CD4-positive, alpha-beta T cell treated with Interleukin-10 for 1 hour (primary cell): ENCODE measurements at places on chromosomes 1 and 21.

- DNase-seq = no peak
Measured at GRCh38 chr1:68160021-68160420, 72.3 kb downstream of the WLS start.

DNA sequence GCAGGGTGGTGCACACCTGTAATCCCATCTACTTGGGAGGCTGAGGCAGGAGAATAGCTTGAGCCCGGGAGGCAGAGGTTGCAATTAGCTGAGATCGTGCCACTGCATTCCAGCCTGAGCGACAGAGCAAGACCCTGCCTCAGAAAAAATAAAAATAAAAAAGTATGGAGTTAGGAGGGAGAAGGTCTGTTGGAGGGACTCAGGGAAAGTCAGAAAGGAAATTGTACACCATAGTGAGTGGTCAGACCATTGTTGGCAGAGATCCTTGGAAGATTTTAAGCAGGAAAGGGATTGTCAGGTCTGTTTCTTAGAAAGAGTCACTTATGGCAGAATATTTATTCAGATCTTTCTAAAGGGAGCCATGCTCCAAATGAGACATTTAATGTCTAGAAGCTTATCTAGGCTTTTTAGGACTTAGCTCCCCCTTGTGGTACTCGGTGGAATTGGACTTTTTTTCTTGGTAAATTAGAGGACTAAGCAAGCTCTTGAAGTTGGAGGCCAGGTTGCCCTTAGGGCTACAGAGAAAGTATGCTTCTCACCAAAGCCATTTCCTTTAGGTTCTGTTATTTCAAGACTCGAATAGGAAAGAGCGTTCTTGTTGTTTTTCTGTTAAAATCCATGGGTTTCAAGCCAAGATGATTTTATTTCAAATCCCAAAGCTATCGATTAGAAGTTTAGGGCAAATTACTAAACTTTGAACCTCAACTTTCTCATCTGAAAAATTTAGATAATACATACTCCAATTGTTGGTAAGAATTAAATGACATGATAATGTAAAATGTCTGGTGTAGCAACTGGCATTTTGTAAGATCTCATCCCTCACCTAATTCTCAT, 16.5 kb downstream of the MIA3 start:
- DNase-seq = peak; percentile 89

GRCh38 chr1:202112859-202113689, 9.6 kb upstream of the GPR37L1 start:
- DNase-seq = no peak

DNA sequence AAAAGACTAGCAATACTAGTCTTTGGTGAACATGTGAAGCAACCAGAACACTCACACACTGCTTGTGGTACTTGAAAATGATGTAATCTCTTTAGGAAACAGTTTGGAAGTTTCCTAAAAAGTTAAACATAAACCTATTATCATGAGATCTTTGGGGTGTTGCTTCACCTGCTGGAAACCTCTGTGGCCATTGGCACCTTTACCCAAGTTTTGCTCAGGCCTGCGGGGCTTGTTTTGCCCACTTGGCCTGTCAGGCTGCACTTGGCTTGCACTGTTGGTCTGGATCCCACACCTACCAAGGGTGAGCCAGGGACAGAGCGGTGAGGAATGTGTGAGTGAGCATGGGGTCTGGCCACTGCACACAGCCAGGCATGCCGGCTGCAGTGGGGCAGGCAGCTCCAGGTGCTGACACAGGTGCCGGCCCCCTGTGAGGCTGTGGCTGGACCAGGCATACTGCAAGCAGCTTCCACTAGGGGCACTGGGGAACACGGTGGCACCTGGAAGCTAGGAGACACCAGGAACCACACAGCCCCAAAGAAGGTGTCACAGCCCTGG, 14.4 kb upstream of the FNBP1L start:
- no peak for DNase-seq

DNA sequence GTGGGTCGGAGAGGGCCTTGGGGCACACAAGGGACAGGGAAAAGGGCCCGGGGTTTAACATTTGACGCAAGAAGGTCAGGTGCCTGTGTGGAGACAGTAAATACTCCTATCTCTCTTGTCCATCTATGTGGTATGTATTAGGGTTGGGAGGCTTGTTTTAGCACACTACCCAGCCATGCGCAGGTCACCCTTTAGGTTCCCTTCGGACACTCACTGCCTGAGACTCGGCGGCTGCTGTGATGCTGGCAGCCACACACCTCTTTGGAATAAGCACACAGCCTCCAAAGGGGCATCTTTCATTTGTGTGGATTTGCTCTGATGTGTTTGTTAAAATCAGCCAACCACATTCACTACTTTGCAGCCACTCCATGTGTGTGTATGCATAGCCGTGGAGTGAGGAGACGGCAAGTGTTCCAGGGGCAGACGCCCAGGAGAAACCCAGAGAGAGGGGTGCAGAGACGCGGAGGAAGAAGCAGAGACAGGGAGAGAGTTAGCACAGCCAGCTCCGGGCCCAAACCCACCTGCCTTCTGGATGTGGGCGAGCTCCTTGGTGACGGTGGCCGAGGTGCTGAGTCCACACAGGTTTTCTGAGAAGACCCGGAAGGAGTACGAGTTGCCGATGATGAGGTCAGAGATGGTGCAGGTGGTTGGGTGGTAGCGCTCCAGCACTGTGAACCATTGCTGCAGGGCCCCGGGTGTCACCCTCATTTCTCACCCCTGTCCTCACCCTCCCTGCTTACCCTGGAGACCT, 5.7 kb downstream of the MYBPH start:
- DNase-seq = no peak

GRCh38 chr1:21621051-21621450, 48.1 kb downstream of the RAP1GAP start:
- no peak for DNase-seq

DNA sequence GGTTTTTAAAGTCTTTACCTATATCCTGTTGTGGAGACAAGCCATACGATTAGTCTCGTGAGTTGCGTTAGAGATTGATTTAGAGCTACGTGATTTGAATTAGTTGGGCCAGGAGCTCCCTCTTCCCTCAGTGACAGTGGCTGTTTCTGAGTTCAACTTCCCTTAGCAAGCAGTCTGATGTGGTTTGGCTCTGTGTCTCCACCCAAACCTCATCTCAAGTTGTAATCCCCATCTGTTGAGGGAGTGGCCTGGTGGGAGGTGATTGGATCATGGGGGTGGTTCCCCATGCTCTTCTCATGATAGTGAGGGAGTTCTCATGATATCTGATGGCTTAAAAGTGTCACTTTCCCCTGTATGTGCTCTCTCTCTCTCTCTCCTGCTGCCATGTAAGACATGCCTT, 192.9 kb upstream of the PTGFR start:
- no peak for DNase-seq

DNA sequence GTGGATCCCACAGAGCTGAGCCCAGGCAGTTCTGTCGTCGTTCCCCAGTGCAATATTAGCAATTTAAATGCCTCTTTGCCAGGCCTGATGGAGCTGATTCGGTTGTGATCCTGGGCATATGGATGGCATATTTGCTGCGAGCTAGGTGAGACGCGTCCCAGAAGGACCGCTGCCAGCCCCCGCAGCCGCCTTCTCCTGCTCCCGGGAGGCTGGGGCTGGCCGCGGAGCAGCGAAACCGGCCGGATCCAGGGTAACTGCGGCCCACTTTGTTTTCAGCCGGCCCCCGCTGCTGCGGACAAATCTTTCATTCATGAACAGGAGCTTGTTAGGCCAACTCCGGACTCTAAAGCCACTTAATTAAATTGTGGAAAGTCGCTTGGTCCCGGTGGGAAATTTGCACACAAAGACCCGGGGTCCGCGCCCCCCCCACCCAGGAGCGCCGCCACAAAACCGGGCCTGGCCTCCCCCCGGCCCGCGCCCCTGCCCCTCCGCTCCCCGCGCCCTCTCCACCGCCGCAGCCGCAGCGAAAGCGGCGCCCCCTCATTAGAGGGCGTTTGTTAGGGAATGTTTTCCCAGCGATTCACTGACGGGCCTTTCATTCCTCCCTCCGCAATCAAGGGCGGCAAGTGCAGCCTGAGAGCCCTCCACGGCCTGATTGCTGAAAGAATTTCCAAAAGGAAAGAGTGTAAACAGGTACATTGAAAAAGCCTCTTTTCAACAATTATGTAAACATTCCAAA, 383.3 kb downstream of the RRAGC start:
- no peak for DNase-seq

- no peak for DNase-seq
Measured at GRCh38 chr1:108059945-108060344, 95.0 kb upstream of the VAV3 start.

DNA sequence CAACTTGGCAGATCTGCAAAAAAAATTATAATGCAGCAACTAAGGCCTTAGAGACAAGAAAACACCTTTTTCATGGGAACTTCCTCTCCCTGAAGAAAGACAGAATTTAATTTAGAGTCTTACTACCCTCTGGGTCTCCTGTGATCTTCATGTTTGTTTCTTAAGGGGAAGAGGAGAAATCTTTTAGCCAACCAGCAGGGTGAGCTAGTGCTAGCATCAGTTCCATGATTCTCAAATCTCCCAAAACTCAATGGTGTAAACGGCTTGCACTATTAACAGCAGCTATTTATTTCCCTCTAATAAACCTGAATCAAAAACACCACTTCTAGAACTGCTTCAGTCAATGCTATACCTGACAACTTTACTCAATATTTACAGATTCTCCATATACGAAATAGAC, 3.8 kb downstream of the ZNF644 start:
- peak; percentile 27 for DNase-seq

DNA sequence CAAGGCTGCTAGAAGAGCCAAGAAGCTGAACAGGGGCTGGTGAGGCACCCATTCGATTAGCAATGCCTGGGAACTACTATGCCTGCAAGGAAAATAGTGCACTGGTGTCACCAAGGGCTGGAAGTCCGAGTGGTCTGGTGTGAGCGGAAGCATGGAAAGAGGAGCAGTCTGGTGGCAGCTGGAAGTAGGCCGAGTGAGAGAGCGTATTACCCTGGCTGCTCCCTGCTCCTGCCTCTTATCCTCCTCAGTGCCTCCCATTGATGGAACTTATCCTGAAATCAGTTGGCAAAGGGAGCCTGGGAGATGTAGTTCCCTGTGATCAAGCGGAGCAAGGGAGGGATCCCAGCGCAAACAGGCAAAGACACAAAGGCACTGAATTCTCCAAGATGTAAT, 9.6 kb downstream of the SMAP2 start:
- DNase-seq = no peak

- no peak for DNase-seq
Measured at GRCh38 chr1:91523482-91523881, 22.8 kb downstream of the CDC7 start.

GRCh38 chr1:170562646-170563338, 30.8 kb downstream of the GORAB start:
- DNase-seq = peak; percentile 17

DNA sequence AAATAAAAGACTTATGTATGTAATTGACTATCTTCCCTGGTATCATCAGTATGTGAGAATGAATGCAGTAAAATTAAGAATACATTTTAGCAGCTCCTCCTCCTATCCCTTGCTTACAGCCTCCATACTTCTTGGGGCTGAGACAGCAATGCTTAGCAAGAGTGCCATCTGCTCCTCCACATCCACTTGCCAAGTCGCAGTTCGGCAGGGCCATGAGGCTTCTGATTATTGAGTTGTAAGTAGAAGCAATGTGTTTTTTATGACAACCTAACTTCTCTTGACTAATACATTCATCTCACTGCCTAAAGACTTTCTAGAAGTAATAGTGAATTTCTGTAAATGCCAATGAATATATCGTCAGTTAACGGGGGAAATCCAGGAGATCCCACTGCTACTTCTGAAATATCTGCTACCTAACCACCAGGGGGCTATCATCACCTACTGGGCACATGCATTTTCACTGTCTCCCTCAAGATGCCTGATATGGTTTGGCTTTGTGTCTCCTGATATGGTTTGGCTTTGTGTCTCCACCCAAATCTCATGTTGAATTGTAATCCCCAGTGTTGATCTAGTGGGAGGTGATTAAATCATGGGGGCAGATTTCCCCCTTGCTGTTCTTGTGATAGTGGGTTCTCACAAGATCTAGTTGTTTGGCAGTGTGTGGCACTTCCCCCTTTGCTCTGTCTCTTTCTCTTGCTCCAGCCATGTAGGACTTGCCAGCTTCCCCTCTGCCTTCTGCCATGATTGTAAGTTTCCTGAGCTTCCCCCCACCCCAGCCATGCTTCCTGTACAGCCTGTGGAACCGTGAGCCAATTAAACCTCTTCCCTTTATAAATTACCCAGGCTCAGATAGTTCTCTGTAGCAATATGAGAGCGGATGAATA, 59.6 kb downstream of the EXTL2 start:
- peak; percentile 21 for DNase-seq

DNA sequence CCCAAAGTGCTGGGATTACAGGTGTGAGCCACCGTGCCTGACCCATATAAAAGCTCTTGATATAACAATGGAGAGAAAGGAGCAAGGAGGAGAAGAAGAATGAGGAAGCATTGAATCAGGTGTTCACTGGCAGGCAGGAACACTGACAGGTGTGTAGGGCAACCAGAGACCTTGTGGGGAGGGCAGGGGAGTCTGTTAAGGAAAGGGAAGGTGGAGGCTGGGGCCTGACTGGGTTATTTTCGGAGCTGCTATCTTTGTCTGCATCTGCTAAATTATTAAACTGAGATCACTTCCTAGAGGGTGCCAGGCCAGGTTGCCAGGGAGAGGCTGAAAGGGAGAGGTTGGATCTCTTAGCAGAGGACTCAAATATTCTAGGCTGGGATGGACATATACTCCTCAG, 6.8 kb upstream of the TRNP1 start:
- DNase-seq = no peak

GRCh38 chr21:27827972-27828371, 861.1 kb upstream of the ADAMTS5 start:
- no peak for DNase-seq

- no peak for DNase-seq
Measured at GRCh38 chr21:44681861-44682579, at the start of gene KRTAP12-1. Gene KRTAP12-1 (minus strand): TSS chr21:44682163. CDS start chr21:44682123, 40 bp downstream.

GRCh38 chr1:29653034-29653810, 416.9 kb downstream of the PTPRU start:
- no peak for DNase-seq

DNA sequence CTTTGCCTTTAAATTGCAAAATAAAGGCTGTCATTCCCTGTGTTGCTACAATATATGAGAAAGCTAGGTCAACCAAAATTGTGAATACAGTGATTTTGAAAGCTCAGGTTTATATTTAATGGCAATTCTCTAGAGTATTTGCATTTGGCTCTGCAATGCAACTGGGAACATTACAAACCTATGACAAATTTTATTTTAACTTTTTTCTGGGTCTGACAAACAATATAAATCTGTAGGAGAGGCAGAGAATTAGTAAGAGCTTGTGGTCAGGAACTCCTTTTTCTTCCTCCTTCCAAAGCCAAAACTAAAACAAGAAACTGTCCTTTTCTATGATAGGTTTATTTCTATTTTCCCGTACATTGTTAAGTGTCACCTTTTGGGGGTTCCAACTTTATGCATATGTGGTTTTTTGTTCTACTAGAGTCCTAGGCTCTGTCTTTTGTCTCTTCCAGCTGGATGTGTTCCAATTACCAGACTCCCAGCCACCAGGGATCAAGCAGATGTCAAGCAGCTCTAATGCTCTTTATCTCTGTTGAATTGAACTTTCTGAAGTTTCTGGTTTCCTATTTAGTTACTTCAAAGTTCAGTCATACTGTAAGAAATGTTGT, 106.9 kb downstream of the ASH1L start:
- no peak for DNase-seq

DNA sequence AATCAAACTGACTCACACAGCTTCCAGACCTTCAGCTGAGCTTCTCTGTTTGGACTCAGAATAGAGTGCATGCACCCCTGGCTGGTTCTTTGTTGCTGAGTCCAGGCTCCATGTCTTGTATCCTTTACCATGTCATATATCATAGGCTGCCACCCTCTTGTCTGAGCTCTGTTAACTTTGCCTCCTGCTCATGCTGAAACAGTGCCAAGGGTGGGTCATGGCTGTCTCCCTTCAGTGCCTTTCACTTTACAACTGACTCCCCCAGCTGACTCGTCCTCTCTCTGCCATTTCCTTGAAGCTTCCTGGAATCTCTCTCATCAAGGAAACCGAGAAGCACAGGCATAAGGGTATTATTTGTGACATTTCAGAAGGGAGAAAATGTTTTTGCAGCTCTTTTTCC, 885.3 kb downstream of the TTLL7 start:
- no peak for DNase-seq
